Stimulated activated CD8-positive, alpha-beta memory T cell treated with anti-CD3 and anti-CD28 coated beads, Interleukin-2, amount 100 ng/mL, for 1 hour (primary cell): ENCODE measurements at places on chromosomes 5 and 9.

- DNase-seq = no peak
Observed at GRCh38 chr5:131635684-131636572, 899 bp upstream of the RAPGEF6 start.

DNA sequence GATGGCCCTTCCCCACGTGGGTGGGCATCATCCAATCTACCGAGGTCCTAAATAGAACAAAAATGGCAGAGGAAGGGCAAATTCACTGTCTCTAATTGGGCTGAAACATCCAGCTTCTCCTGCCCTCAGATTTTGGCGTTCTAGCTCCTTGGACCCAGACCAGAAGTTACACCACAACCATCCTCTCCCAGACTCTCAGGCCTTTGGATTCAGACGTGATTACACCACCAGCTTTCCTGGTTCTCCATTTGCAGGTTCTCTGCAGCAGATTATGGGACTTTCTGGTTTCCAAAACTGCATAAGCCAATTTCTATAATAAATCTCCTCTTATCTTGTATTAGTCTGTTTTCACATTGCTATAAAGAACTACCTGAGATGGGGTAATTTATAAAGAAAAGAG is 73.6 kb upstream of the STARD4 start:
- DNase-seq = no peak

GRCh38 chr9:121849554-121849953 is 198.1 kb downstream of the DAB2IP start:
- no peak for DNase-seq

GRCh38 chr5:140372971-140373487 is 13.0 kb downstream of the SLC4A9 start:
- no peak for DNase-seq

DNA sequence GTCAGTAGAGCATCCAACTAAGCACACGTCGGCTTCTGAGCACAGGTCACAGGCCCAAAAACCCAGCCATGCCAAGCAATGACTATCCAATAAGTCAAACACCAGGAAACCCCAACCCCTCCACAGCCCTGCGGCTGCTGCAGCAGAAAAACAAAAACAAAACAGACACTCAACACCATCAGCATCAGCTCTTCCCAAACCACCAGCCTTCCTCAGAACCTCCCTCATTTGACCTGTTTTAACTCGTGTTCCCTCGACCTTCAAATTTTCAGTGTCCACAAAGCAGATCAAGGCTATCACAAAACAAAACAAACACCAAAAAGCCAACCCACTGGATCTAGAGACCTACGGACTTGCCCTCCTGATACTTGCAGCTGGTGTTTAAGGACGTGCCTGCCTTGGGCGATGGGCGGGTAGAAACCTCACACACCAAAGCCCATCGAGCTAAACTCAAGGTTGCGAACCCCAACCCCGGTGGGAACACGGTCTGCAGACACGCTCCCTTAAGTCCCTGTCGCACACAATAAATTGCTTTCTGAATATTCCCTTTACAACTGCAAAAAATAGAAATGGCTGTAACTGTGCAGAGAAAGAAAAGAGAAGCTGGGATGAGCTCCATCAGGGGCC is 247.1 kb upstream of the ANKRD55 start:
- no peak for DNase-seq

DNA sequence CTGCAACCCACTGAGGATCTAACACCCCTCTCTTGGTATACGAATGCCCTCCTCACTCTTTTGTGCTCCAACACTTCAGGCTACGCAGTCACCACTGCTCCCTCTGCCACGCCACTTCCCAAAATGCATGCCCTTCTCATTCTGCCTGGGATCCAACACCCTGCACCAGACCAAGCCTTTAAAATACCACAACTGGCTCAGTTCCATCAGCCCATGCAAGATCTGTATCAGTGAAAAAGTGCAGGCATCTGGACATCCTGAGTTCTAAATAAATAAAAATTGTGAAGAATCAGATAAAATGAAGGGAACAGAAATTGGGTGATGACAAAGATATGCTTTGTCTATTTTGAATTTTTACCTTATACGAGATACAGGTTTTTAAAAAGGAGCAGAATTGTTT is 2.7 kb downstream of the NDUFB6 start:
- no peak for DNase-seq

DNA sequence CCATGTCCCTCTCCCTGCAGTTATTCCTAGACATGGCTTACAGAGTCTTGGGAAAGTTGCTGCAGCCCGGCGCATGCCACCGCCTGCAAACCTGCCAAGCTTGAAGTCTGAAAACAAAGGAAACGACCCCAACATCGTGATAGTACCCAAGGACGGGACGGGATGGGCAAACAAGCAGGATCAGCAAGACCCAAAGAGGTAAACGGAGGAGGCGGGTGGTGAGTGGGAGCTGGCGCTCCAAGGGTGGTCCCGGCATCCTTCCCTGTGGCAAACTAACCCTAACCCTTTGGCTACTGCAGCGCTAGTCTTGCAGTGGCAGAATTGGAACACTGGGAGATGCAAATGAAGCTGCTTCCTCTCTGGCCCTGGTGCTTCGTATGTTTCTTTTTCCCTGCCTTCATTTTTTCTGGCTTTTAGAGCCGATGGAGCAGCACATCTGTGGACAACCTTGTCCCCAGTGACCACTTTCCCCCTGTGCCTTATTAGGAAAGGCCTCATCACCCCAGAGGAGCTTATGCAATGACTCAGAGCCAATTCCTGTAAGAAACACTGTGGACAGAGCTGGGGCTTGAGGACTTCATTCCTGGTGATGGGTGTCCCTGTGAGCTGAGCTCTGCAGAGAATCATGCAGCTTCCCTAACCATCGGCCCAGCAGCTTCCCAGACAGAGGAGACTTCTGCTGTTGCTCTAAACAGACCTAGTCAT is 38.9 kb downstream of the PRRC2B start:
- DNase-seq = no peak

- no peak for DNase-seq
Observed at GRCh38 chr5:72799721-72800120, 16.7 kb upstream of the TNPO1 start.

GRCh38 chr9:117672369-117672768 is 31.8 kb upstream of the TLR4 start:
- DNase-seq = no peak
